ENCODE measurements at places on chromosomes 4 and X.

DNA sequence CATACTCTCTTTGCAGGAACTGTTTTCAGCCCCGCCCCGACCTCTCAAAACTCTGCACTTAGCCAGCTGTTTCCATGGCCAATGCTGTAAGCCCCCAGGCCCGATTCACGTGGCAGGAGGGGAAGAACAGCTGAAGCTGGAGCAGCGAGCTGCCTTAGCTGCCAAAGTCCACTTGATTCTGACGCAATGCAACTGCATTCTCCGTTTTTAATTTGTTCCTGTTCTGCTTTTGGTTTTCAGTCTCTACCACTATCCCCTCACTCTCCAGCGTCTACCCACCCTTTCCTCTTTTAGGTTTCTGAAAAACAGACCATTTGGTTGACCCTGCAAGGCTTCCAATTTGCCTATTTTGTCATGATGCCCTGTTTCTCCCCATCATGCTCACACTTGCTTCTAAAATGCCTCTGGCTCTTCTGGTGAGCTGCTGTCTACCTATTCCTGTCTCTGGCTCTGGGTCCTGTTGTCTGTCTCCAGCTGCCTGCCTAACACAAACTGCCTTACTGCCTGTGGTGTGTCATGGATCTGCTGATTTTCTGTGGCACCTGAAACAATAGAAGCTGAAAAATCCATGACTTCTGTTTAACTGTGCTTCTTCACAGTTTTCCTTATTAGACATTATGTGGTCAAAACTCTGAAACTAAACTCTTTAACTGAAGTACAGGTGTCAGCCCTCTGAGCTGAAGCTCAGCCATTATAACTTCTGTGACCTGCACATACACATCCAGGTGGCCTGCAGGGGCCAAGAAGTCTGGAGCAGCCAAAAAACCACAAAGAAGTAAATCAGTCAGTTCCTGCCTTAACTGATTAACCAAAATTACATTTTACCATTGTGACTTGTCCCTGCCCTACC, 160.5 kb upstream of the AGTR2 start:
- peak; percentile 95 for DNase-seq

- no peak for DNase-seq
Measured at GRCh38 chr4:168574581-168575295, 77.9 kb downstream of the PALLD start.

DNA sequence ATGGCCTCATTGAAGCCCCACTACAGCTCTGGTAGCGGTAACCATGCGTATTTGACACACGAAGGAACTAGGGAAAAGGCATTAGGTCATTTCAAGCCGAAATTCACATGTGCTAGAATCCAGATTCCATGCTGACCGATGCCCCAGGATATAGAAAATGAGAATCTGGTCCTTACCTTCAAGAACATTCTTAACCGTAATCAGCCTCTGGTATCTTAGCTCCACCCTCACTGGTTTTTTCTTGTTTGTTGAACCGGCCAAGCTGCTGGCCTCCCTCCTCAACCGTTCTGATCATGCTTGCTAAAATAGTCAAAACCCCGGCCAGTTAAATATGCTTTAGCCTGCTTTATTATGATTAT, 876 bp downstream of the HPRT1 start:
- DNase-seq: peak; percentile 14

DNA sequence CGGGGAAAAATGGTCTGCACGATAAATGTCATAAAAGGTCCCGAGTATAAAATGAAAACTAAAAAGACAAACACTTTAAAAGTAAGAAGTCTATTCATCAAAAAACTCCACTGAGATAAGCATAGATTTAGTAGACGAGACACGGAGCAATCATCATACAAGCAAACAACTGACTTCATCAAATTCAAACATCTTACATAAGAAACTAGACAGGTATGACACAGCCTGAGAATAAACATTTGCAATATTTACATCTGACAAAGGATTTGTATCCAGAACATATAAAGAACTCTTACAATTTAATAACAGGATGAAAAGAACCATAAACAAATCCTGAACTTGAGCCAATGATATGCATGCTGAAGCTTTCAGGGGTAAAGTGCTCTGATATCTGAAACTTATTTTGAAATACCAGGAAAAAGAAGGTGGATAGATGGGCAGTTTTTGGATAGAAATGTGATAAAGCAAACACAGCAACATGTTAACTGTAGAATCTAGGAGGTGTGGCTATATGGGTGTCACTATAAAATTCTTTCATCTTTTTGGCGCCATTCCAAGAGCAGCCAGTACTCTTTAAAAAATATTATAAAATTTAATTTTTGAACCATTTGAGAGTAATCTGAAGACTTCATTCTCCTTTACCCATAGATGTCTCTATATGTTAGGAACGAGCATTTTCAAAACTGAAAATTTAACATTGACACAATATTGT, 12.0 kb downstream of the MPP1 start:
- DNase-seq: no peak

GRCh38 chr4:43276321-43276720, 383.8 kb downstream of the GRXCR1 start:
- DNase-seq: no peak

DNA sequence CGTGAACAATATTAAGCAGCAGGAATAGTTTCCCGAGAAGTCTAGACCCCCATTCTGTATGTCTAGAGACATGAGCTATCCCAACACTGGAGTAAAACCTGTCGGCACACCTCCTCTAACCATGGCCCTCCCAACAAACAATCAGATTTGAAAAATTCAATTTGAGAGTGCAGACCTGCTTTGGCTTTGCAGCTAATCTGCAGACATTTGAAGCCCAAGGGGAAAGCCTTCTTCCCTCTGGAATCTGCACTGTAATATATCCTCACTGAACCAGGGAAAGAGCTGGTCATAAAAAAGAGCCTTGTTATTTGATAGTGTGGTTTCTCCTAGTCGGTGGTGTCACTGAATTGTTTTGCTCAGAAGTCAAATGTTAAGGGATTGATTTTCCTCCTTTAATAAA, 44.6 kb upstream of the KLHL34 start:
- DNase-seq: no peak

DNA sequence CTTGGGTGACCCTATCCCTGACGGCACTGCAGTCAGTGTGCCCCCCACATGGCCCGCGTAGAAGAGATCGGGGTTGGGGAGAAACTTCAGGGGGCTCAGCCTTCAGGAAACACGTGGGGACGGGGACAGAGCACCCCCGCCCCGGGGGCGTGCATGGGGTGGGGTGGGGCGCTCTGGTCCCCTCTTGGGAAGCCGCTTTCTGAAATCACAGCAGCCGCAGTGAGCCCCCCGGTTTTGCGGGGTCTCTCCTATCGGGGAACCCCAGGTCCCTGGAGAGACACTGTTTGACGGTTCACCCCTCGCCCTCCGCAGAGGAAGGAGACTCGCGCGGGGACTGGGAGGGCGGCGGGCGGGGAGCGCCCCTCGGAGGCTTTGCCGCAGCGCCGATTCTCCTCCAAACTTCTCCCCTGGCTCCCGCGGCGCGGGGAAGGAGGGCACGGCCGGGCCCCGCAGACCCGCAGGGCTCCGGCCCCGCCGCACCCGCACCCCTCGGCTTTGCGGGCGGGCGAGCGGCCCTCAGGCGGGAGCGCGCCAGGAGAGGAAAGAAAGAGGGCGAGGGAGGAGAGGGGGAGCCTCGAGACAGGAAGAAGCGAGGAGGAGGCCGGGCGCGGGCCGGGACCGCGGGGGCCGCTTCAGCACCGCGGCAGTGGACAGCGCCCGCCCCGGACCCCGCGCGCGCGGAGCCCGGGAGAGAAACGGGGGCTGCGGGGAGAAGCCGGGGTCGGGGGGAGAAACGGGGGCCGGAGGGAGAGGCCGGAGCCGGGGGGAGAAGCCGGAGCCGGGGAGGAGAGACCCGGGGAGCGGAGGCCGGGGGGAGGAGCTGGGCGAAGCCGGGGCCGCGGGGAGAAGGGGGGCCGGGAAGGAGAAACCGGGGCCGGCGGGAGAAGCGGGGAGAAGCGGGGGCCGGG, 612 bp downstream of the CPLX1 start:
- peak; percentile 52 for DNase-seq

GRCh38 chr4:22502895-22503814, 12.7 kb downstream of the ADGRA3 start:
- no peak for DNase-seq

- no peak for DNase-seq
Measured at GRCh38 chr4:135538698-135539097, 1337.1 kb upstream of the PABPC4L start.

GRCh38 chr4:38803833-38804653, 548 bp downstream of the TLR1 start:
- DNase-seq: peak; percentile 66

- no peak for DNase-seq
Measured at GRCh38 chr4:54541426-54542118, 116.2 kb upstream of the KIT start.

DNA sequence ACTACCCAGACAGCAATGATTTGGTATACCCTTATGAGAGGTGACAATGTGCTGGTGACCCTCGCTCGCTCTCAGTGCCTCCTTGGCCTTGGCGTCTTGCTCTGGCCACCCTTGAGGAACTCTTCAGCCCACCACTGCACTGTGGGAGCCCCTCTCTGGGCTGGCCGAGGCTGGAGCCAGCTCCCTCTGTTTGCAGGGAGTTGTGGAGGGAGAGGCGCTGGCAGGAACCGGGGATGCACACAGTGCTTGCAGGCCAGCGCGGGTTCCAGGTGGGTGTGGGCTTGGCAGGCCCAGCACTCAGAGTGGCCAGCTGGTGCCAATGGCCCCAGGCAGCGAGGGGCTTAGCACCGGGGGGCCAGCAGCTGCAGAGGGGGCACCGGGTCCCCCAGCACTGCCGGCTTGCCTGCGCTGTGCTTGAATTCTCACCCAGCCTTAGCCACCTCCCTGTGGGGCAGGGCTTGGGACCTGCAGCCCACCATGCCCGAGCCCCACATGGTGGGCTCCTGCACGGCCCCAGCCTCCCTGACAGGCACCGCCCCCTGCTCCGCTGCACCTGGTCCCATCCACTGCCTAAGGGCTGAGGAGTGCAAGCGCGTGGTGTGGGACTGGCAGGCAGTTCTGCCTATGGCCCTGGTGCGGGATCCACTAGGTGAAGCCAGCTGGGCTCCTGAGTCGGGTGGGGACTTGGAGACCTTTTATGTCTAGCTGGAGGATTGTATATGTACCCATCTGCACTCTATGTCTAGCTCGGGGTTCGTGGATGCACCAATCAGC, 857.0 kb upstream of the IGFBP7 start:
- no peak for DNase-seq

DNA sequence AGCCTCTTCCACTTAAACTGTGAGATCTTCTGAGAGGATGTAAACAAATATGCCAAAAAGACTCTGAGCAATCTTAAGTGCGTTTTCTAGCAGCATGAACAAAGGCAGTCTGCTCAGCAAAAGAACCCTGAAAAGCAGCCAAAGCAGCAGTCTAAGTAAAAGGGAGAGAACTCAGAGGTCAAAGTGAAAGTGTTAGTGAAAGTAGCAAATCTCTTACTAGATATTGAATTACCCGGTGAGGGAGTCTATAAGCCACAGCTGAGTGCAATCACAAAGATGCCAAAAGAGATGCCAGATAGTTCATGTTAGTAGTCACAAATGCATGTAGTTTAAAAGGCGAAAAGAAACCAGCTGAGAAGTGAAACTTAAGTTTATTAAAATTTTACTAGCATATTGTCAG, 7.9 kb upstream of the GNRHR start:
- DNase-seq: peak; percentile 23

DNA sequence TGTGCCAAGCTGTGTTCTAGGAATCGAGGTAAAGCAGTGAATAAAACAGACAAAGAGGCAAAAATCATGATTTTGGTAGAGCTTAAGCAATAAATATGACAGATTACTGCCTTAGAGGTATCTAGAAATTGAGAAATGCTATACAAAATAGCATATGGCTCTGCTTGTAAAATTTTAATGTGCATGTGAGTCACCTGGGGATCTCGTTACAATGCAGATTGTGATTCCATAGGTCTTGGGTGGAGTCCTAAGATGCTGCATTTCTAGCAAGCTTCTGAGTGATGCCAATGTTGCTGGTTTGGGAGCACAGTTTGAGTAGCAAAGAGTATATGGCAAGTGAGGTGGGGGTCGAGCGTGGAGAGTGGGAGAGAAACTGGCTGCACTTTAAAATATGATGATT, 697.3 kb upstream of the MAGEB2 start:
- no peak for DNase-seq

DNA sequence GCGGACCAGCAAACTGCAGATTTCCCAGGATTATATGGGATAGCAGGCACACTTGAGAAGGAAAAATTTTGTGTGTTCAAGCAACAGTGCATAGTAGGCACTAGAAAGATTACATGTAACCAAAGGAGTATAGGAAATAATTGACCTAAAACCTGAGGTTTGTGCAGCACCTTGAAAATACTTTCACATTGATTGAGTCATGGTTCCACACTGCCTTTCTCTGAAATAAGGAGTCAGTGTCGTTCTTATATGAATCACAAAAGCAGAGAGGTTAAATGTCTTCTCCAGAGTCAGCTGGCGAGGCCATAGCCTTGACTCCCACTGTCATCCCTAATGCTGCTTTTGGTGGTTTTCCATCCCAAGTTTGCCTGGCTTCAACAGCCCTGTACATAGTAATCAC, 138.9 kb downstream of the SOWAHB start:
- no peak for DNase-seq

GRCh38 chr4:89267846-89268245, 39.8 kb downstream of the GPRIN3 start:
- no peak for DNase-seq

DNA sequence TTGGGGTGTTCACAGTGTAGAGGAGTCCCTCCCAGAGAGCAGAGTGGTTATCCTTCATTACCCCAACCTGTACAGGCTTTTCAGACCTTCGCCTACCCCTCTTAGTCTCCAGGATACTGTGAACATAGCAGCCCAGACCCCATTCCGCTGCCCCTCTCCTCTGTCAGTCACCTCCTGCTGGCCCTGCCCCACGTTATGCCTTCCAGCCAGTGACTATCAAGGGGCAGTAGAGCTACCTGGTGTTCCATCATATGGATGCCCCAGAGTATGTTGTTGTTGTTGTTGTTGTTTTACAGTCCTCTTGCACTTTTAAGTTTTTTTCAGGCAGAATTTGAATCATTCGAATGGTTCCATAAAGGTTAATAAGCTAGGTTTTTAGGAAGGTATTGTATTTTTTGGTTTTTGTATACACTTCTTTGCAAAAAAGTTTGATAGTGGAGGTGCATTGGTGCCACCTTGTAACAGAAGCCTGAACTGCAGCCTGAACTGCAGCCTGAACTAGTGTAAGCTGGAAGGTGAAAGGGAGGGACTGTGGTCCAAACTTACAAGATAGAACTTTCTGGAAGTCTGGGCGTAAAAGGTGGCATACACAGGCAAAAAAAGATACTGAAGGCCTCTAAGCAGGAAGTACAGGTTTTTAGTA, 101.4 kb upstream of the RAB40AL start:
- DNase-seq: peak; percentile 7

GRCh38 chrX:104084534-104085277, 8.7 kb upstream of the TMSB15C start:
- no peak for DNase-seq

DNA sequence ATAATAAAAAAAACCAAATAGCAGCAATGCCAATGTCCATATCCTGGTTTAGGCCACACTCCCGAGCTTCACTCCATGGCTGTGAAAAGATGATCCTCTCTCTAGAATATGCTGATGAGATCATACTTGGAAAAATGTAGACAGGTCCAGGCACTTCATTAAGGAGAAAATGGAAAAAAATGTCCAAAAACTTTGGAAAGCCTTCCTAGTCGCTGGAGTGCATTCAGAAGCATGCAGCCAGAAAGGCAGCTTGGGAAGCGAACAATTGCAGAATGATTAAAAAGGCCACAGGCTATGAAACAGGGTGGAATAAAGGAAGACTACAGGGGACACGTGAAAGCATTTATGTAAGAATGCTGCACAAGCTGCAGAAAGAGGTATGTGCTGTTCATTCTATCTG, 165.6 kb upstream of the HCCS start:
- DNase-seq: peak; percentile 96

GRCh38 chr4:28082686-28083390, 1222.2 kb downstream of the STIM2 start:
- peak; percentile 28 for DNase-seq

GRCh38 chr4:173005912-173006633, 162.5 kb upstream of the GALNT7 start:
- peak; percentile 24 for DNase-seq

Data from muscle of leg (tissue), 16 donors.